ENCODE measurements at places on chromosomes 1 and 21.

DNA sequence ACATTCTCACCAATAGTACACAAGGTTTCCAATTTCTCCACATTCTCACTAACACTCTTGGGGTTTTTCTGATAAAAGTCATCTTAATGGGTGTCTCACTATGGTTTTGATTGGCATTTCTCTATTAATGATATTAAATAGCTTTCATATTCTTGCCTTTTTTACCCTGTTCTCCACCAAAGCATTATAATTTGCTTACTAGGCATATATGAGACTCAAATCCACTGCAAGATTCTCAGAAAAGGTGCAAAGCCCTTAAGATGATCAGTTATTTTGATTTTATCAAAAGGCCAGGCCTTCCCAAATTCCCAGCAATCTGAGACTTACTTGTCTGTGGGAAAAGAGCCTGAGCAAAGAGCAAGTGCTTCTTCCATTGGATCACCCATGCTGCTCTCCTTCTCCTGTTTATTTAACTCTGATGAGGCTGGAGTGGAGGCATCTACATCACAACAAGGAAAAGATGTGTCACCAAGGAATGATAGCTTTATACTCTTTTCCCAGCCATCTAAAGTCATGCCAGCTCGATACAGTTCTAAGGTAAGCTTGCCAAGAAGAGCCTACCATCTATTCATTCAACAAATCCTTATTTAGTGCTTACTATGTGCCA, 24.6 kb downstream of the CLSPN start:
- no peak for ATAC-seq

- no peak for ATAC-seq
Measured at GRCh38 chr1:157584503-157584902, 13.4 kb downstream of the FCRL4 start.

DNA sequence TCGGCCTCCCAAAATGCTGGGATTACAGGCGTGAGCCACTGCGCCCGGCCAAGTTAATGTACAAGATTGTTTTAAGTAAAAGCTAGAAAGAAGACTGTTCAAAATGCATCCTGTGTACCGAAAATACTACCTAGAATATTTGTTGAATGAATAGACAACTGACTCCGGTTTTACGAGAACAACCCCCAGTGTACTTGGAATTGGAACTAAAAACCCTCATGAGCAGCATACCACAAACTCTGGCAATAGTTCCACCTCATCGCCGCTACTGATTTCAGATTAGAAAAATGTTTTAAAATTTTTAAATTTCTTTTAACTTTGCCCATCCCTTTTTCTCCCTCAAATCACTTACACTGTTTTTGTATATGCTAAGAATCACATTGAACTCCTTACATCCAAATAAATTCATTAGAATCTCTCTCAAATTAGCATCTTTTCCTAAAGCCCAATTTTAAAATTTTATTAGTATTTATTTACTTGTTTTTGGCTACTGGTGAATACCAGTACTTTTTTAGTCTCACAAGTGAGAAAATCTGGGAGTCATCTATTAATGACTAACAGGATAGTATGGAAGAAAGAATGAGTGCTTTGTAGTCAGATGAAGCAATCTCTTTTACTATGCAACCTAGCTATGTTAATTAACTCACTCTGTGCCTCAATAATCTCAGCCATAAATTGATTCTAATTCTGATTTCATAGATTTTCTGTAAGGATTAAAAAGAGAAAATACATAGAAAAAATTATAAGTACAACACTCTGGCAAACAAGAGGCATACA, 95.1 kb downstream of the GPATCH2 start:
- ATAC-seq: no peak

DNA sequence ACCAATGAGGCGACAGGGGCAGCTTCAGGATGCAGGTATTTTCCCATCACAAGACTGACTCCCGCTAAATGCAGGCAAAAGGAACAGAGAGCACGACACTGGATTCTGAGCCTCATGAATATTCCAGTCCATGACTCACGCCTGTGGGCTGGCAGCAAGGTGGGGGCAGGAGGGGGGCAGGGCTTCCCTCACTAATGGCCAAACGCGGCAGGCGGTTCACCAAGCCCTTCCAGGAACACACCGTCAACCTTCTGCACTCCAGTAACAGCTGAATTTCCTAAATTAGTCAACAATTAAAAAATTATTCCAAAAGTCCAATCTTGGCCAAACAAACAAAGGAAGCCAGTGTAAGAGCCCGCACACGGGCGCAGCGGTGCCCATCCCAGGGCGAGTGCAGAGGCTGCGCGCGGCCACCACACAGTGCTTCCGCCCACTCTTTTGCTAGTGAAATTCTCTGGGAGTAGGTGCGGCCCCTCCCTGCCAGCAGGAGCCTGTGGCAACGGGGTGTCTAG, 12.5 kb upstream of the GPR153 start:
- peak; percentile 43 for ATAC-seq

- ATAC-seq: no peak
Measured at GRCh38 chr1:20530306-20530705, 22.1 kb upstream of the FAM43B start.

DNA sequence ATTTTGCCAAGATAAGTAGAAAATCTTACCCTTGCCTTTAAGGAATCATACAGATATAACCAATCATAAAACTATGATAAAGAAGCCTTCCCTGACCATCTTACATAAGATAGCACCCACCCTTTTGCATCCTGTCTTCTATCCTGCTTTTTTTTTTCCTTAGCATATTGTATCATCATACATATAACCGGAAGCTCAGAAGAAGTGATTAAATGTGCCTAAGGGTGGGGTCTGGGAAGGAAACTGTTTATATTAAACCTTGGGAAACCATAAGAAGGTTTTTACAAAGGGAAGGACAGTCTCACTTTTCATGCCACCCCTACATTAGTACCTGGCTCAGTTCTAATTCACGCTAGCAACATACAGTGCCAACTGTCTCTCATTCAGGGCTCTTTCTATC, 66.8 kb downstream of the LUZP1 start:
- ATAC-seq: no peak

GRCh38 chr1:96772972-96773371, 51.4 kb downstream of the PTBP2 start:
- ATAC-seq: no peak

- ATAC-seq: no peak
Measured at GRCh38 chr1:234696148-234696576, 86.2 kb upstream of the IRF2BP2 start.

DNA sequence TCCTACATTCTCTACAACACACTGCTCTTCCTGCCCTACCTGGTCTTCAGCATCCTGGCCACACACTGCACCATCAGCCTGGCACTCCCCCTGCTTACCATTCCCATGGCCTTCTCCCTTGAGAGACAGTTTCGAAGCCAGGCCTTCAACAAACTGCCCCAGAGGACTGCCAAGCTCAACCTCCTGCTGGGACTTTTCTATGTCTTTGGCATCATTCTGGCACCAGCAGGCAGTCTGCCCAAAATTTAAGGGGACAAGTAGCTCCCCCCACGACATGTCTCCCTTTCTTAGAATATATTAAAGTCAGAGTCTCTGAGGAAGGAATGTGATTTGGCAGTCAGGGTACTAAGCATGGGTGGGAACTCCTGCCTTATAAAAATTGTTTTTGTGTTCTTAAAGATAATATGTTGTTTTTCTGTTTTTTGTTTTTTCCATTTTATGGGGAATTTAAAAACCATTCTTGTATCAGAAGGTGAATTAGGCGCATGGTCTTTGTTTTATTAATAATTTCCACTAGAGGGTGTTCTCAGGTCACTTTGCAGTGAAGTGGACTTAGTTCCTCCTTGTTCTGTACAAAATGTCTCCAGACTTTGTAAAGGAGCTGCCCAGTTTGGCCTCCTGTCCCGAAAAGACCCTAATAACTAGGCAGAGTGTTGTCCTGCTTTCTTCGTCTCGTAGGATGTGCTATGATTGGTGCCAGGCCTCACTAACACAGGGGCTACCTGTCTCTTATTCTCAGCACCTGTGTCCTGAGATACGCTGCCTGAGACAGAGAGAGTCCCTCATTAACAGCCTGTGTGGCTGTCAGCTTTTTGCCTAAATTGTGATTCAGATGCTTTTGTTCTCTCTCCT, 13.1 kb downstream of the UBIAD1 start:
- no peak for ATAC-seq

DNA sequence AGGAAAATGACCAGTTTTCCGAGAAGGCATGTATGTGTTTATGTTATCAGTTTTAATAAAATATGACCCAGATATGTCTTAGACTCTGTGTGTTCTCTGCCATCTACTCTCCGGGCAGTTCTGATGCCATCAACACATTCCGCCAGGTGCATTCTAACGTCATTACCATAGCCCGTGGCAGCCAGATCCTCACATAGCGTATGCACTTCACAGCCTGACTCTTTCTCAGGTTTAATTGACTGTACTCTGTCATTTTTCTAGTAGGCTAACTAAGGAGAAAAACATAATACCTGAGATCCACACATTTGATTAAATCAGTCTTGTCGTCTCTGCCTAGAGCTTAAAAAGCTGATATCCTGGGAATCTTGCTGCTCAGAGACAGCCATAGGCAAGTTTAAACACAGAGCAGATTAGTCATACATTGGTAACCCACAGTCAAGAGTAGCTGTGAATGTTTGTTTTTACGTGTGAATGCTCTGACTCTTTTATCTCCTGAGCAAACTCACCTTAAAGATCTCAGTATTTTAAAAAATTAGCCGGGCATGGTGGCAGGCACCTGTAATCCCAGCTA, 175.9 kb downstream of the GREM2 start:
- ATAC-seq: no peak

- no peak for ATAC-seq
Measured at GRCh38 chr1:36781098-36781497, 253.2 kb downstream of the GRIK3 start.

DNA sequence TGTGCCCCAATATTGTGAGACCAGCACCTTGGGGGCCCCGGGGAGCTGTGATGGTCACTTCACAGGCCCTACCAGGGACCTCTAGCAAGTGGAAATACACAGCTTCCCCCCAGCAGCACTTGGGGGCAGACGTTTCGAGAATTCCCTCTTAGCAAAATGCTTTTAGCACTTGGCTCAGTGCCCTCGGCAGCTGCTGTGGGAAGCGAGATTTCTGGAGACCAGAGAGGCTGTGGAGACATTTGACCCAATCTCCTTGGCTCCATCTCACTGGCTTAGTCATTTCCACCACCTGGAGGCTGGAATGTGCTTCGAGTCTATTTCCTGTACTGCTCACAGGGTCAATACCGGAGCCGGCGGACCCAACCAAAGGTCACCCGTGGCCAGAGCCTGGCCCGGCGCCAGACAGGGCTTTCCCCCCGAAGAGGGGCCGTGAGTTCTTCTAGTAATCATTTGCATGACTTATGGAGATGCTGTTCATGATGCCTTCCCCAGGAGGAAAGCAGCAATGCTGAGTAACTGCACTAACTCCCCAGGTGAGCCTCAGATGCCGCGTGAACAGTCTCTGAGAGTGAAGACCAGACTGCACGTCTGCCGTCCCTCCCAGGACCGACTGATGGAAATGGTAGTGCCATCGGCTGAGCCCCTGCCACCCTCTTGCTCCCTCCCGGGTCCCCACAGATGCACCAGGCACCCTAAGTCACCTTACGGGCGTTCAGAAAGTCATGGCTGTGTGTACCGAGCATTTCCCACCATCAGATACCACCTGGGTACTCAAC, 4.4 kb upstream of the C2CD2 start:
- ATAC-seq: peak; percentile 46

DNA sequence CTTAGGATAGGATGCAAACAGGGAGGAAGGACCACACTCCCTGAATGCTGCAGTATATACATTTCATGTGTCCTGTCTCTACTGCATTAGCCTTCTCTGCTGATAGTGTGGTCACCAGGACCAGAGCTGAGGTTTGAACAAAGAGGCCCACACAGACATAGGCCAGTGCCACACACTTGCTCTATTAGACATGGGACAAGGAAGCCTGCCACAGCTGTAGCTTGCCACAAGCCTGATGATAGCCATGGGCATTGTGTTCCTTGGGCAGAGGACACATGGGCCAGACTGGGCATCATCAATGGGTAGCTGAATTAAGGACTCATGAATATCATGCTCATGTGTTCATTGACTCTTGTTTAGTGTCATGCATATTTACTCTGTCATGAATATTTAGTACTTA, 10.4 kb downstream of the CAMSAP2 start:
- no peak for ATAC-seq

DNA sequence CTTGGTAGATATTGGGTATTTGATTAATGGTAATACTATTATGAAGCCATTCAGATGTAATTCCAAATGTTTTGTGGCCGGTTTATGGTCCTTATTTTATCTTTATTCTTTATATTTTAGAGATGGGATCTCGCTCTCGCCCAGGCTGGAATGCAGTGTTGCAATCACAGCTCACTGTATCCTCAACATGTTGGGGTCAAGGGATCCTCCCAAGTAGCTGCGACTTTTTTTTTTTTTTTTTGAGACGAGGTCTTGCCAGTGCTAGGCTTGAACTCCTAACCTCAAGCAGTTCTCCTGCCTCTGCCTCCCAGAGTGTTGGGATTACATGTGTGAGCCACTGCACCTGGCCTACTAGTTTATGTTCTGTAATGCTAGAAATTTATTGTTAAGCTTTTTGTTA, 4.7 kb downstream of the DDI2 start:
- ATAC-seq: no peak

GRCh38 chr1:201365251-201365650, 12.2 kb downstream of the TNNT2 start:
- ATAC-seq: no peak

All from esophagus mucosa (tissue), 1 donor.